Non-pigmented ciliary epithelial cell (primary cell): ENCODE measurements at places on chromosomes 6 and 20.

GRCh38 chr6:160110586-160111123, 11.0 kb upstream of the SLC22A1 start:
- peak; percentile 3 for DNase-seq

- no peak for DNase-seq
These were observed 69.1 kb upstream of the BTN3A2 start for GRCh38 chr6:26295691-26296555.

GRCh38 chr6:44636561-44637248, 249.2 kb downstream of the CDC5L start:
- no peak for DNase-seq

DNA sequence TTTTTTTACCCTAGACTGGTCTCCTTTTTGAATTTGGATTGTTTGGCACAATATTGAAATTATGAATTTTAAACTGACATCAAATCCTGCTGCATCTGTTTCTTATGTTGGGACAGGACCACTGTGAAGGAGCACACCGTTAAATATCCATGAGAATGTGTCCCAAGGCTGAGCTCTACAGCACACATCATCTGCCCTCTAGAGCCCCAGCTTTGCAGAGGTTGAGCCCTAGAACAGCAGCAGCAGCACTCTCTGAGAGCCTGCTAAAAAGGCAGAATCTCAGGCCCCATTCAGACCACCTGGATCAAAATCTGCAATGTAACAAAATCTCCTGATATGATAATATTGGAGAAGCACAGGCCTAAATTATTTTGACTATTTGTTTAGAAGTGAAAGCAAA, 192.1 kb upstream of the CCN2 start:
- DNase-seq, result no peak

GRCh38 chr6:143637691-143638090, 40.1 kb upstream of the PHACTR2 start:
- no peak for DNase-seq
